ENCODE measurements at places on chromosomes 5 and 9. TPM values are rescaled to one million over a fixed set of nuclear protein-coding genes. Genes with fewer than 3 reads are reported as not detected.

DNA sequence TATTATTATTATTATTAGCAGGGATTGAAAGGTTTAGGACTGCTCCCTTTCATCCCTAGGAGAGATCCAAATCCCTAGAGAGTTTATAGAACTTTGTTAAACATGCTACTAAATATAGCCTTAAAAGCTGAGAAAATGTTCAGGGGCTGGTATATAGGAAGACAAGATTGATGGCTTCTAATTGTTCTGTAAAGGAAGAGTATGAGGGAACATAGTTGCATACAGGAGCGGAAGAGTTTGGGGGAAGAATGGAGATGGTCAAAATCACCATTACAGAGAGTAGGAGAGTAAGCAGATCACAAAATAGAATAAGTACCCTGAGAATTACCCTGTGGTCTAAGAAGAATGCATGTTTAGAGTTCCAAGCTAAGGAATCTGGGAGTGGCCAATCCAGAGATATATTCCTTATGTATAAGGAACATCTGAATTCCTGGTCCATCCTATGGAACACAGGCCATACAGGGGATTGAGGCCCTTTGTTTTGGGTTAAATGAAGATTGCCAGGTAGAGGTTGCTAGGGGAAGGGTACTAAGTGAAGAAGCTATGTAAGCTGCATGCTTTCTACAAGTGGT, 158.0 kb upstream of the APC start:
- no peak for DNase-seq

DNA sequence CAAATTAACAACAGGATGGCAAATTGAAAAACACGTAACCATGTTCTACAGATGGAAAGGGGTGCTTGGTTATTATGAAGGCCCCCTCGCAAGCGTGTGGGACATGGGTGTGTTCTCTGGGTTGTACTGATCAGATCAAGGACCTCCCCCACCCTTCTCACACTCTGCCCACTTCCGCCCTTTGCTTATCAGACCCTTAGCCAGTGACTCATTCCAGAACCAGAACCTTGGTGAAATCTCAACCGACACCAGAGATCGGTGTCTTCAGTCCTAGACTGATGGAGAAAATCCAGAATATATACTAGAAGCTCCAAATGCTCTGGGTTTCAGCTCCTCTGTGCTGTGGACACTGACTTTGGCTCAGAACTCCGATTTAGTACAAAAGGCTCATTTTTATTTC, 64.9 kb downstream of the PTTG1 start:
- DNase-seq, result no peak

DNA sequence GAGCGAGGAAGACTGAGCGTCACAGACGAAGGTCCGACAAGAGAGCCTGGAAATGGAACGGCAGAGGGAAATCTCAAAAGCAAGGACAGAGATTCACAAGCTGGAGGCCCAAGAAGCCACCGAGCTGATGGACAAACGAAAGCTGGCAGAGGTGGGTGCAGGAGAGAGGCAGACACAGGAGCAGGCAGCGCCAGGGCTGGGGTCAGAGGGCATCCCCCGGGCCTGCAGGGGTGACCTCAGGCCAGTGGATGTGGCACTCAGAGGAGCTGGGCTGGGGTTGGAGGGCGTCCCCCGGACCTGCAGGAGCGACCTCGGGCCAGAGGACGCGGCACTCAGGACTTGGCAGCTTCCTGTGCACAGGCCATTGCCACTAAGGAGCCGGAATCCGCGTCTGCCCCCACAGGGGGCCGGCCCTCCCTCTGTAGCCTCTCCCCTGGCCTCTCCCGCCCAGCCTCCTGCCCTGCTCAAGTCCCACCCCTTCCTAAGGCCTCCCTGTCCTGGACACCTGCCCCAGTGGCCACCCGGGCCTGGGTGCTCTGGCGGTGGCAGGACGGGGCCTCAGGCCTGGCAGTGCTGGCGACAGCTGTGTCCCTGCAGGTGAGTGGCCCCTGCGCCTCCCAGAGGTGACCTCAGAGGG, 40.4 kb downstream of the EXD3 start:
- no peak for DNase-seq

DNA sequence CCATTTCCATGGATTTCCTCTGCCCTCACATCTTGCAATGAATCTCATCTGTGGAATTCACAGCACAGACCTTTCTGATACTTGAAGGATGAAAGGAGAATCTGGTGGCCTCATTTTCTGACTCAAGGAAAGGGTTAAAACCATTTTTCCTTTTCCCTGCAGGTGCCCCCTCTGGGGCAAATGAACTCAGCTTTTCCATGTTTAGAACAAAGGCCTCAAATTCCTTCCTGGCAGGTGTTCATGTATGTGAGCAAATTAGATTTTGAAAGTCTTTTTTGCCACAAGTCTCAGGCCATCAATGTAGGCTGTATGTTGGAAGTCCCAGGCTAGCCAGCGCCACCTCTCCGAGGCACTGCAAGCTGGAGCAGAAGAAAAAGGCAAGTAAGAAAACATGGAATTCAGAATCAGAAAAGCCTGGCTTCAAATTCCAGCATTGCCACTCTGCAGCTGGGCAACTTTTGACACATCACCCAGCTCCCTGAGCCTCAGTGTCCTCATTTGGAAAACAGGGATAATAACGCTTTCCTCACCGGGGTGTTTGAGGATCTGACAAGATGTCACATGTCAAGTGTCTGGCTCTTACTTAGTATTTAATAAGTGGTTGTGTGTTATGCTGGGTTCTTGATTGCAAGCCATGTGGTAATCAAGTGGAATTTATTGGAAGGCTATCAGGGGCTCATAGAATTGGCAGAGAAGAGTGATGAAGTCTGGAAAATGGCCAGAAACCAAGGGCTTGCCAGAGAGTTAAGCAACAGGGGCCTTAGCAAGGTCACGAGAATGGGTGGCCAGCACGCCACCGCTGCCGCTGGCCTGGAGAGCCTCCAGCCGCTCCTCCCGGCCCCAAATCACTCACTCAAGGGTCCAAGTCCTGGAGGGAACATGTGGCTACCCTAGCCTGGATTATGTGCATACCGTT, 48.4 kb upstream of the SMIM23 start:
- peak; percentile 23 for DNase-seq

DNA sequence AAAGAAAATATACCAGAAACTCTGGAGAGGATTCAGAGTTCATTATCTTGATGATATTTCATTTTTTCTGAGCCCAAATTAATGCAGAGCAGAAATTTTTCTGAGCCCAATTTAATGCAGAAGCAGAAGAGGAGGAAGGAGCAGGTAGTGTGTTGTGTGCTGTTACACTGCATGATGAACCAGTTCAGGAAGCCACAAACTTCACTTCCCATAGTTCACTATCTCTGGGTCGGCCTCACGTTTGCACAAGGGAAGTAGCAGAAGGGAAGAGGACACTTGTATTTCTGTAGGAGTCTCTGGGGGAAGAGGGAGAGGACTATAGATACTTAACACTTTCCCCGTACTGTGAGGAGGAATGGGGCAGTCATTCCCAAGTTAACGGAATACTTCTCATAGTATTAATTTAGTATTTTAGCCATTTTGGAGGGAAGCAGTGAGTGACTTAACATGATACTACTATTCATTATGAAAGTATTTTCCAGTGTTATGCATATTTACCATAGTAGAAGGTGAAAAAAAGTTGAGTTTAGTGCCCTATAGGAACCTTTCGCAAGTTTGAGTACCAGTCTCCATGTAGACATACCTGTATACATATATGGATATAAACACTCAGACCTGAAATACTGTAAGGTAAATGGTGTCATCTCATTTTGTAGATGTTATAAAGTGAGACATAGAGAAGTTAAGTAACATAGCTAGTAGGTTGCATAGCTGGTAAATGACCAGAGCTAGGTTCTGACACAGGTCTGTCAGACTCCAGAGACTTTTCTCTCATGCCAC, 30.0 kb downstream of the XPA start:
- no peak for DNase-seq

- no peak for DNase-seq
These were observed 385.0 kb upstream of the SLC30A5 start for GRCh38 chr5:68708842-68709170.

DNA sequence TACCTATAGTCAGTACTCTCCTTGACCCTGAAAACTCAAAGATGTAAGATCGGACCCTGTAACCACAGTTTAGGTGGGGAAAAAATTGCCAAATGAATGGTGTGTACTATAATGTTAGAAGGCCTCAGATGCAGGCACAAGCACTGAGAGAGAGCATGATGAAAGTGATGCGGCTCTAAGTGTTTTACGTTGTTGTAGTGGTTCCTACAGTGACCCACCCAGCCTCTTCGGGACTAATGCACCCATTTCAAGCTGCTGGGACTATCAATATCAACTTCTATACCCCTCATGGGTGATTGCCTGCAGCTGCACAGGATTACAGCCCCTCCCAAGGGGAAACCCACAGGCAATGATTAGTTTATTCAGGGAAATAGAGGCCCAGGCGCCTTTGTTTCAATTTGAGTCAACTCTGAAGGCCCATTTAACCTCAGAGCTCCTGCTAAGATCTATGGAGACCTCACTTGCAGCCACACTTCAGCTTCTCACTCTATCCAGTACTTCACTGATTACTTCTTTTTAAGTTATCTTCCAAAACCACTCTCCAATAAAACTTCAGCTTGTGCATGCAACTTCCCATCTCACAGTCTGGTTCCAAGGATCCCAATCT, 340.7 kb downstream of the NR2F1-AS1 start:
- no peak for DNase-seq

GRCh38 chr5:122789461-122790171, 14.7 kb downstream of the SNX2 start:
- DNase-seq, result no peak

GRCh38 chr9:121707477-121708424, 56.3 kb downstream of the DAB2IP start:
- peak; percentile 34 for DNase-seq

GRCh38 chr9:129252937-129253802, 75.1 kb upstream of the IER5L start:
- DNase-seq, result no peak

GRCh38 chr5:36363101-36363500, 61.4 kb upstream of the RANBP3L start:
- DNase-seq, result peak; percentile 72

GRCh38 chr9:12915366-12915954, 140.6 kb downstream of the LURAP1L start:
- DNase-seq, result no peak

DNA sequence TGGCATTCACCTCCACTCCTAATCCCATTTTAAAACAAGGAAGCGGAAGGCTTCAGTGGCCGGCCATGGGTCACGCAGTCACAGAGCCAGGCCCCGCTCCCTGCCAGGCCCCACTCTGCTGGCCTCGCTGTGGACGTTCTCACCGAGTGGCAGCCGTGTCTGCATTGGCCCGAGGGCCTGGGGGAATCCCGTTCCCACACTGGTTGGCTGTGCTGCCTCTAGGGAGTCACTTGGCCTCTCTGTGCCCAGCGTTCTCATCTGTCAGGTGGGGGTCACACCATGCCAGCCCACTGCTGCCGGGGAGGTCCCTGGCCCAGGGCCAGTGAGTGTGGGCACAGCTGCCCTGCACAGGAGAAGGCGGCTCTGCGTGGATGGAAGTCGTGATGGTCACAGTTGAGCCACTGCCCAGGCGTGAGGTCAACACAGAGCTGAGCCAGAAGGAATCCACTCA, 13.4 kb upstream of the SLC9A3 start:
- DNase-seq, result no peak

DNA sequence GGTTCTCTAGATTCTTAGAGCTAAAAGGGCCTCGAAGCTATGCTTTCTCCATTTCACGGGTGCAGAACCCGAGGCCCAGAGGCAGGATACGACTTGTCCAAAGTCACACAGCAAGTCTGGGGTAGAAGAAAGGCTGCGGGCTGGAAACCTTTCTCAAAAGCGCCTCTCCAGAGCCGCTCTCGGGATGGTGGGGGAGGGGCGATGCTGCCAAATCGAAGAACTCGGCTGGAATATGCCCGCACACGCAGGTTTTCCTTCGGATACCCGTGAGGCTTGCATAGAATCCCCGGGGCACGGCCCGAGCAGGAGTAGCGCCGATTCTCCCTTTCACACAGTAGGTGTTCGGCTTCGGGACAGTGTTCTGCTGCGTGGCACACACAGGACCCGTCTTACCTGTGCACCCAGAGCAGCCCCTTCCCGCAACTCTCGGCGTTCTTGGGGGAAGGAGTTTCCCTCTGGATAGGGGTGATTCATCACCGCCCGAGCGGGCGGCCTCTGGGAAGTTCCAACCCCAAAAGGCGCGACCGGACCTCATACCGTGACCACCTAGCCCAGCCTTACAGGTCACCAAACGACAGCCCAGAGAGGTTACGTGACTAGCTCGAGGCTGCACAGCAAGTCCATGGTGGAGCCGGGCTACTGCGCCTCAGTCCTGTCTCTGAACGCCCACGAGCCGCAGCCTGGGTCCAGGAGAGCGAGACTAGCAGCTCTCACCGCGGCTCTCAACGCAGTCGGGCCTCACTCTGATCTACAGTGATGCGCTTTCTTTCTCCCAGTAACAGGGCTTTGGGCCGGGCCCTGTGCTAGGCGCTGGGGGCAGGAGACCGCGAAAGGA, 4.1 kb downstream of the PAX5 start:
- DNase-seq, result peak; percentile 29

GRCh38 chr5:135866016-135866415, 29.6 kb downstream of the IL9 start:
- DNase-seq, result no peak

DNA sequence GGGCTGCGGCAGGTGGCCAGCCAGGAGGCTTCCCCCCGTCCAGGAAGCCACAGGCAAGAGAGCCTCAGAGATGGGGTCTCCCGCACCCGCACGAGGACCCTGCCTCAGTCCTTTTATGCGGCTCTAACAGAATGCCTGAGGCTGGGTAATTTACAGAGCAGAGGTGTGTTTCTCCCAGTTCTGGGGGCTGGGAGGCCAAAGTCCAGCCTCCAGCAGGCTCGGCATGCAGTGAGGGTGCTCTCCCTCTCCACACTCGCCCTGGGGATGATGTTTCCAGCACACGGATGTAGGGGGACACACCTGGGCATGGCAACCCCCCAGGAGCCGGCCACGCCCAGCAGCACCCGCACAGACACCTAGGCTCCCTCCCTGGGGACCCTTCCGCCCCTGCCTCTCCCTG, 95.4 kb upstream of the PPP1R26 start:
- no peak for DNase-seq

DNA sequence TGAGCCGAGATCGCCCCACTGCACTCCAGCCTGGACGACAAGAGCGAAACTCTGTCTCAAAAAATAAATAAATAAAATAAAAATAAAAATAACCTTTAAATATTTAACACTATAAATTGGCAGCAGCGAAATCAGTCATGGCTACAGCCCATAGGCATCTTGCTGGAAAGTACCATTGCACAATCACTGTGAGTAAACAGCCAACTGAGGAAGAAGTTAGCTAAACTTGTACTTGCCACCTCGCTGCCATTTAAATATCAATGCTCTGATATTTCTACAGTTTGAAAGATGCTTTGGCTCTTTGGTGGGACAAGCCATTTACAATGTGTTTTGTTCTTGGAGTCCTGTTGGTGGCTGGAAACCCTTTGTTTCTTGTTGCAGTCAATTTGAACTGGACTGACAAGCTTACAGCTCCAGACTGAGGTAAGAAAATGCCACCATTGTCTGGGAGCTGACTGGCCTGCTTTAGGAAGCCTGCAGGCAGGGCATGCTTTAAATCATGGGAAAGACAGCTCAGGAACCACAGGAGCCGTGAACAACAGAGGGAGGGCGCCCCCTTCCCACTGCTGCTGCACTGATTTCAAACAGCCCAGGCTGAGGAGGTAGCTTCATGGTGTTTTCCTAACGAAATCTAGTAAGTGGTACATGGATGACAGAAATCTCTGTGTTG, 322.8 kb upstream of the RFX3 start:
- DNase-seq, result peak; percentile 39

- peak; percentile 33 for DNase-seq
These were observed 49.6 kb downstream of the GNA14 start for GRCh38 chr9:77598524-77598923.

TXNDC8 gene
- total RNA-seq, result not detected

TMEM252 gene
- not detected for total RNA-seq

TMC1 gene
- not detected for total RNA-seq

IFNA13 gene
- total RNA-seq, result not detected

RPP25L gene
- 28.7 TPM for total RNA-seq

All from GM23248 (cell line).